WTC11 (cell line): ENCODE measurements at places on chromosomes 6 and 20. TPM values are rescaled to one million over a fixed set of nuclear protein-coding genes. Genes with fewer than 3 reads are reported as not detected.

DNA sequence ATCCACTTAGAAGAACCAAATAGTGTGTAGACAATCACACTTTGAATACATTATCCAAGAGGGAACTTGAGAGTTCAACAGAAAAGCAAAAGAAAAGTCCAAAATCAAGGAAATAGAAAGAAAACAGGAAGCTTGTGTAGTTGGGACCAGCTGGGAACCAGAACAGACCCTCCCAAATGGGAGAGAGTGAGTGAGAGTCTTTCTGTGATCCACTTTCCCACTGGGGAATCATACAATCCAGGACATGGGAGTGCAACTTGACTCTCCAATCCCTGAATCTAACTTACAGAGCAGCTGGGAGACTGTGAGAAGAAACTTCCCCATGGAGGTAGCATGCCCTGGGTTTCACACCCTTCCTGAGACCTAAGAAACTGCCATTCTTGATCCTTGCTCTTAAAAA is 27.0 kb downstream of the TREML4 start:
- peaks cover 10% of the 10 kb centered on the region for H3K27me3 ChIP-seq
- H3K4me1 ChIP-seq: no peaks in the 10 kb centered on the region
- no peak for DNase-seq
- H3K36me3 ChIP-seq: no peaks in the 10 kb centered on the region
- H3K4me3 ChIP-seq: no peak overlapping the region

GRCh38 chr20:51276296-51276695 is 253.4 kb upstream of the KCNG1 start:
- no peak overlapping the region for H3K4me3 ChIP-seq
- peaks cover 4% of the 10 kb centered on the region; the same call in 1 of the 2 replicates for H3K27me3 ChIP-seq
- no peak overlapping the region for H3K27ac ChIP-seq
- peaks cover 6% of the 10 kb centered on the region for H3K4me1 ChIP-seq

- H3K27ac ChIP-seq: no peak overlapping the region
- H3K27me3 ChIP-seq: no peaks in the 10 kb centered on the region
- H3K4me3 ChIP-seq: no peak overlapping the region
Observed at GRCh38 chr20:34058831-34059230, 53.2 kb downstream of the EIF2S2 start.

DNA sequence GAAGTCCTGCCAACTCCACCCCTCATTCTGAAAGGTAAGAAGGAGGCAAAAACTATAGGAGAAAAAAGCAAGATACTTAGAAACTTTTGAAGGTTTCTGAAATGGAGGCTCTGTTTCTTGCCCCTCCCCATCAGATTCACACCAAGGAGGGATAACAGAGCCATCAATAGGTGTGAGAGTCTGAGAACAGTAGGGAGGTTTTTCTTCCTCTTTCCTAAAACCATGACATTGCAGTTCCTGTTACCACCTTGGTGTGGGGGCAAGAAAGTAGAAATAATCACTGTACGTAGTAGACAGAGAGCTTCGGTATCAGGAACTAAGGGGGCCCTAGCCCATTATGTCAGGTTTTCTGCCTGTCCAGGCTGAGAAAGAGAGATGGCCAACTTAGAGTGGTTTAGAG is 333.3 kb upstream of the SYNCRIP start:
- peaks cover 5% of the 10 kb centered on the region for H3K4me1 ChIP-seq
- no peak overlapping the region for H3K27ac ChIP-seq
- DNase-seq: no peak
- no peak overlapping the region for H3K4me3 ChIP-seq
- no peaks in the 10 kb centered on the region for H3K27me3 ChIP-seq

DNA sequence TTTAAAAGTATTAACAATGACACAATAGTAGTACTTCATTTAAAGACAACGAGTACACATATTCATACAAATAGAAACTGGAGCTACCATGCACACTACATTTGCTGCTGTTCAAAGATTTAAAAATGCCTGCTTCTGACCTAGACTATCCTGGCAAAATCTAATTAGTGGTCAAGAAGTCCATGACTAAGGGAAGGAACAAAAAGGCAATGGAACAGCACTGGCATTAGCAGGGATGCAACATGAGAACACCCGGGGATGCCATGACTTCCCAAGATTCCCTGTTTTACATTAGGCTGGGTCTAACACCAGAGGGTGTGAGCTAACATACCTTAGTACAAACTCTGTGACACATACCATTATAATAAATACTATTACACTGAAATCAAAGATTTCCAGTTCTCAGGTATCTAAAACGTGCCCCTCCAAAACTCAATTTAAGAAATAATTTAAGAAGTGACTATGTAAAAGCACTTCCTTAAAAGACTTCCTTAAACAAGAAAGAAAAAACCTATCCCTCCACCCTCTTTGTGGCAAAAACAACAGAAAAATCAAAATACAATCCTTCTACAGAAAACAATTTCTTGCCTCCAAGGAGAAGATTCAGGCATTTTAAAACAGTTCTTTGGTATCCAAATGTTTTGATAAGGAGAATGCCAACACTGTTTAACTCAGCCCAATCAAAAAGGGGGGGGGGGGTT is 25.5 kb downstream of the CHD6 start:
- peaks cover 61% of the 10 kb centered on the region for H3K36me3 ChIP-seq
- H3K27ac ChIP-seq: no peak overlapping the region
- no peak for DNase-seq
- H3K4me1 ChIP-seq: peaks cover 7% of the 10 kb centered on the region
- no peak overlapping the region for H3K4me3 ChIP-seq
- no peaks in the 10 kb centered on the region for H3K27me3 ChIP-seq

GRCh38 chr6:32070814-32071543 is 32.8 kb downstream of the CYP21A2 start:
- peak overlapping the region; percentile 14; the same call in 1 of the 2 replicates for H3K27ac ChIP-seq
- peaks cover 13% of the 10 kb centered on the region for H3K4me1 ChIP-seq
- no peak overlapping the region for H3K4me3 ChIP-seq
- H3K27me3 ChIP-seq: no peaks in the 10 kb centered on the region

DNA sequence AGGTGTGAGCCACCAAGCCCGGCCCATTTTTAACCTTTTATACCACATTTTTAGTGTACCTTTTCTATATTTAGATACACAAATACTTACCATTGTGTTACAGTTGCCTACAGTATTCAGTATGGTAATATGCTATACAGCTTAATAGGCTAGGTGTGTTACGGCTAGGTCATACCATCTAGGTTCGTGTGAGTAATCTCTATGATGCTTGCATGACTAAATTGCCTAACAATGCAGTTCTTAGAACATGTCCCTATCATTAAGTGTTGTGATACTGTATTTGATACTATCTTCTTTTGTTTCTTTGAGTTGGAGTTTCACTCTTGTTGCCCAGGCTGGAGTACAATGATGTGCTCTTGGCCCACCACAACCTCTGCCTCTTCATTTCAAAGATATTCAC is 387.7 kb upstream of the SASH1 start:
- H3K4me1 ChIP-seq: no peaks in the 10 kb centered on the region
- no peaks in the 10 kb centered on the region for H3K27me3 ChIP-seq
- no peak overlapping the region for H3K4me3 ChIP-seq

DNA sequence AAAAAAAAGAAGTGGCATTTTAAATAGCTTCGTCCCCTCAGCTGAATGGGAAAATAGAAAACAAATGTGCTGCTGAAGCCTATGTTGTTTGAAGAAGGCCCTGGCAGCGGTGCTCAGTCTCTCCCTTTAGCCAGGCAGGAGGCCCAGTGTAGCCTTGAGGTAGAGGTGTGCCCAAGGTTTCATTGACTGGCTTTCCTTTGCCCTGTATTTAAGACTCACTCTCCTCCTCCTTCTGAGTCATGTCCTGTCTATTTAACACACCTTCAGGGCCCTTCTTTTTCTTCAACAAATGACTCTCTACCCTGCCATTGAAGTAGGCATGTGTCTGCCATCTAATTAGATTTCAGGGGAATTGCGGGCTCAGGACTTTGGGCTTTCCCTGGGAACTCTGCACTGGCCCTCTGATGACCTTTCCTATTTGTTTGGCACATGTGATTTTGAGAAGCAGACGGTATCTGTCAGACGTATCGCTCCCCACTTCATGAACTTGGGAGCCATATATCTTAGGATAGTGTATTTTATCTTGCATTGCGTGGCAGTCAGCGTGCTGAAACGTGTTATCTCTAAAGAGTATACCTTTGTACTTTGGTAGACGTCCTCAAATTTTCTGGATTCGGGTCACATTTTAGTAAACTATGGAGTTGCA is 4.3 kb downstream of the TJAP1 start:
- DNase-seq: no peak
- no peaks in the 10 kb centered on the region for H3K27me3 ChIP-seq
- H3K4me1 ChIP-seq: peaks cover 51% of the 10 kb centered on the region
- peak overlapping the region; percentile 73 for H3K27ac ChIP-seq

GRCh38 chr20:10338426-10339180 is 95.4 kb downstream of the MKKS start:
- no peak overlapping the region for H3K4me3 ChIP-seq
- H3K27ac ChIP-seq: no peak overlapping the region
- no peaks in the 10 kb centered on the region for H3K27me3 ChIP-seq

GRCh38 chr6:52736145-52736544 is 27.1 kb downstream of the GSTA2 start:
- H3K4me1 ChIP-seq: peaks cover 41% of the 10 kb centered on the region
- peaks cover 11% of the 10 kb centered on the region for H3K36me3 ChIP-seq
- H3K27ac ChIP-seq: no peak overlapping the region
- DNase-seq: no peak
- H3K4me3 ChIP-seq: no peak overlapping the region
- H3K27me3 ChIP-seq: no peaks in the 10 kb centered on the region

DNA sequence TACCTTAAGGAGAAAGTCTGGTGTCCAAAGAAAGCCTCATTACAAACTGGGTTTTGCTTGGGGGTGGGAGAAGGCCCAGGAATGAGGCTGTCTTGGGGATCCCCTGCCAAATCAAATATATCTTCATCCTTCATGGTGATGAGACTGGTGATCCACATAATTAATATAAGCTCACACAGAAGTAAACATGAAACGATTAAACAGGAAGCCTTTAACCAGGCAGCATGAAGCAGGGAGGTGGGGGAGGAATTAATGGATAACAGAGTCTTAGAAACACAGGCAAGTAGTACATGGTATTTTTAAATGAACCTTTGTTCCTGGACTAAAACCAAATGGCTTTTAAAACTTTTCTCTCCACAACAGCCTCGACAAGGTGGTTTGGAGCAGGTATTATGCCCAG is 437.5 kb downstream of the TFAP2A start:
- H3K4me1 ChIP-seq: peaks cover 6% of the 10 kb centered on the region
- no peaks in the 10 kb centered on the region for H3K27me3 ChIP-seq
- no peak overlapping the region for H3K27ac ChIP-seq
- H3K36me3 ChIP-seq: no peaks in the 10 kb centered on the region

- H3K36me3 ChIP-seq: peaks cover 26% of the 10 kb centered on the region
- no peaks in the 10 kb centered on the region for H3K27me3 ChIP-seq
- H3K4me3 ChIP-seq: no peak overlapping the region
- peaks cover 20% of the 10 kb centered on the region for H3K4me1 ChIP-seq
Observed at GRCh38 chr6:11683871-11684270, 94.7 kb downstream of the ADTRP start.

- peaks cover 27% of the 10 kb centered on the region for H3K4me1 ChIP-seq
- no peaks in the 10 kb centered on the region for H3K36me3 ChIP-seq
- peak overlapping the region; percentile 75 for H3K4me3 ChIP-seq
- peak; percentile 66 for DNase-seq
- peaks cover 33% of the 10 kb centered on the region for H3K27me3 ChIP-seq
- no peak overlapping the region for H3K27ac ChIP-seq
Observed at GRCh38 chr6:125099211-125100073, 54.1 kb upstream of the TPD52L1 start.

DNA sequence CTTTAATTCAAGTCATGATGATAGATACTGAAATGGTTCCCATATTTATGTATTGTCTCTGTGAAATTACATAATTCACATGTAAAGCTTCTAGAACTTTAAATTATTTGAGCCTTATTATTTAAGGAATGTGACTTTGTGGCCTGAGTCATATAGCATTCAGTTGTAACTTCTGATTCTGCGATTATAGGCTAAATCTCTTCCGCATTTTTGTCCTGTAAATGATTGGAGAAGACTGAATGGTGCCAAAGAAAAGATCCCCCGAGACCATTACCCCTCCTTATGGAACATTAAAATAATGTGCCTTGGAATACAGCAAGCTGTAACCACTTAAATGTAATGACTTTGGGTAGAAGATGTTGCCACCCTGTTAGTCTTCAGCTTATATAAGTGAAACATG is 63.3 kb upstream of the MAP7 start:
- no peak for DNase-seq
- H3K4me3 ChIP-seq: no peak overlapping the region
- no peak overlapping the region for H3K27ac ChIP-seq
- no peaks in the 10 kb centered on the region for H3K27me3 ChIP-seq
- no peaks in the 10 kb centered on the region for H3K36me3 ChIP-seq

GRCh38 chr6:21556968-21557721 is 36.4 kb upstream of the SOX4 start:
- no peak overlapping the region for H3K27ac ChIP-seq
- H3K4me3 ChIP-seq: no peak overlapping the region
- peaks cover 9% of the 10 kb centered on the region for H3K4me1 ChIP-seq
- DNase-seq: no peak
- H3K36me3 ChIP-seq: peaks cover 11% of the 10 kb centered on the region
- no peaks in the 10 kb centered on the region for H3K27me3 ChIP-seq

Gene OR12D3
- not detected in 3 replicates for total RNA-seq

Gene RAMACL
- 0.30 to 0.79 TPM (median 0.53 TPM) in 3 replicates for total RNA-seq

Gene NCOA7
- 9.0 to 14.4 TPM (median 9.9 TPM) in 3 replicates for total RNA-seq

Gene PPP1R16B
- total RNA-seq: 8.1 to 12.0 TPM (median 8.2 TPM) in 3 replicates

Gene GPX5
- total RNA-seq: not detected in 3 replicates
